ENCODE measurements at places on chromosomes 7 and 10. TPM values are rescaled to one million over a fixed set of nuclear protein-coding genes. Genes with fewer than 3 reads are reported as not detected.

Gene ACTL6B
- total RNA-seq: not detected

Gene DOCK1
- 83.5 TPM for total RNA-seq

Gene ITGB8
- 4.6 TPM for total RNA-seq

Gene MYL10
- not detected for total RNA-seq

Gene ITIH5
- 0.51 TPM for total RNA-seq

Gene DCLRE1A
- 13.5 TPM for total RNA-seq

Gene WDR86
- 0.95 TPM for total RNA-seq

Gene ASIC3
- total RNA-seq: 1.1 TPM

Gene PNLIPRP2
- total RNA-seq: 1.00 TPM

Gene ANXA8L1
- total RNA-seq: 17.4 TPM

Gene TAS2R41
- total RNA-seq: not detected

Gene OPN1SW
- not detected for total RNA-seq

Gene EIF5AL1
- 1.1 TPM for total RNA-seq

Gene DDIT4
- total RNA-seq: 152 TPM

Gene OR2A42
- not detected for total RNA-seq

Gene CLEC2L
- total RNA-seq: not detected

Gene CYP3A7
- not detected for total RNA-seq

Gene CALML3
- total RNA-seq: 0.18 TPM

Gene CREB3L2
- total RNA-seq: 123 TPM

Gene SPACDR
- total RNA-seq: 0.84 TPM

Gene TMEM130
- not detected for total RNA-seq

Gene MICU1
- 83.2 TPM for total RNA-seq

Gene NPFFR1
- total RNA-seq: not detected

Gene NFE2L3
- total RNA-seq: 39.2 TPM

Gene PNLIPRP3
- total RNA-seq: not detected

Gene INA
- total RNA-seq: 0.52 TPM

Gene TBX20
- total RNA-seq: 2.1 TPM

Gene NUDT13
- total RNA-seq: 7.1 TPM

Gene BLVRA
- 19.1 TPM for total RNA-seq

Gene POU6F2
- 3.9 TPM for total RNA-seq

Gene GPAM
- 44.4 TPM for total RNA-seq

Gene CPN1
- total RNA-seq: 24.9 TPM

Gene TEX47
- not detected for total RNA-seq

Gene TMED4
- 96.6 TPM for total RNA-seq

Gene CALML5
- total RNA-seq: not detected

Gene GSTO2
- total RNA-seq: 1.1 TPM

Gene CAMK1D
- total RNA-seq: 10.9 TPM

Gene ABCF2
- 50.8 TPM for total RNA-seq

Gene TMEM236
- total RNA-seq: 0.64 TPM

Gene MAD1L1
- 58.6 TPM for total RNA-seq

Data from Caco-2 (cell line).